ENCODE measurements at places on chromosomes 6 and 20.

GRCh38 chr20:14481863-14482262 lies 144.5 kb upstream of the FLRT3 start:
- no peak for DNase-seq

- DNase-seq: no peak
These were observed 32.7 kb downstream of the TOX2 start for GRCh38 chr20:43947316-43947710.

- no peak for DNase-seq
These were observed 105.7 kb downstream of the PLEKHG1 start for GRCh38 chr6:150705392-150705791.

GRCh38 chr6:105753620-105754211 lies 332.4 kb upstream of the PRDM1 start:
- no peak for DNase-seq

DNA sequence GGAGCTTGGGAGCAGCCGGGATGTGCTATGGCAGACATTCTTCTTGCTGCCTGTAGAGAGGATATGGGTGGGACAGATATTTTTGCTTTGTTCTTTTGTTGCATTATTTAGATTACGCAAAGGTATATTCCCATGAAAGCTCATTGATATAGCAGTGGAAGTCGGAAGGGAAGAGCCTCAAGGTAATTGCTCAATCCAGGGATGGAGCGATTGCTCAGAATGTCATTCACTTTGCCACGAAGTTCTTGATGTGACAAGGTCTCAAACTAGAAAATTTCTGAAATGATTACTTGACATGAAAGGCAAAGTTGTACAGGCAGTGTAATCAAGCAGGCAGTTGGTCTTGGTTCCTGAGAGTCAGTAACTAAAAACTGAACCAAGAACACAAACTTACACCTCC lies 615.6 kb upstream of the CDH4 start:
- no peak for DNase-seq

- DNase-seq: no peak
These were observed 305.2 kb upstream of the CITED2 start for GRCh38 chr6:139679516-139680179.

All from activated T-helper 1 cell treated with anti-CD3 and anti-CD28 coated beads, Interleukin-12 subunit alpha, Interleukin-12 subunit beta, Interleukin-2, Interleukin-4 antibody, amounts not matched to agents 30 ng/mL and 10 ng/mL and 1 ng/mL, durations not matched to agents 14 hours and 24 hours and 36 hours (primary cell).